Adrenal gland (tissue), 19 donors: ENCODE measurements at places on chromosomes 3 and 15. TPM values are rescaled to one million over a fixed set of nuclear protein-coding genes. Genes with fewer than 3 reads are reported as not detected.

- no peak overlapping the region for H3K27ac ChIP-seq
- peaks cover 14% of the 10 kb centered on the region for H3K4me1 ChIP-seq
- no peak overlapping the region for H3K4me3 ChIP-seq
- H3K27me3 ChIP-seq, result no peaks in the 10 kb centered on the region
- DNase-seq, result no peak
Measured at GRCh38 chr3:104291437-104291851, 1075.3 kb upstream of the ALCAM start.

DNA sequence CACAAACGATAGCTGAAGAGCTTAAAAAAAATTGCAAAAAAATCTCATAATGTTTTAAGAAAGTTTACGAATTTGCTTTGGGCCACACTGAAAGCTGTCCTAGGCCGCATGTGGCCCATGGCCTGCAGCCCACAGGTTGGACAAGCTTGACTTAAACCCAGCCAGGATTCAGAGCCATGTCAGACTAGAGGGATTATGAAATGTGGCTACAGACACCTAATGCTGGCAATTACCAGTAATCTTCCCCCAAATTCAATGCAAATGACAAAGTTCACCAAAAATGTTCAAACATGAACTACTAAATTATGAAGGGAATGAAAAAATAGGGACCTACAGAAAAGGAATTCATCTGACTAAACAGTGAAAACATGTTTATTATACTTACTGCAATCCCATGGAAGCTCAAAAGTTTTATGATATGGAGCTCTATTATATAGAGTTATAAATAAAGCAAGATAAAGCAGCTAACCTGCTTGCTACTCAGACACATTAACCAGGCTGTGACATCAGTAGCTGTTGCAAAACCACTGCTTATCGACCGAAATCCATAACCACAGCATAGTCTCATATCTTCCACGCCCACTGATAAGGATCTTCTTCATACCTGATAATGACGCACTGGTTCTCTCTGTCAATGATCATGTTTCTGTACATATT lies 49.2 kb downstream of the LDHAL6B start:
- no peaks in the 10 kb centered on the region for H3K36me3 ChIP-seq
- no peak overlapping the region for H3K27ac ChIP-seq
- H3K4me3 ChIP-seq, result no peak overlapping the region
- DNase-seq, result no peak
- no peaks in the 10 kb centered on the region for H3K27me3 ChIP-seq

The IL17RB gene
- 7.0 TPM for polyA plus RNA-seq

DNA sequence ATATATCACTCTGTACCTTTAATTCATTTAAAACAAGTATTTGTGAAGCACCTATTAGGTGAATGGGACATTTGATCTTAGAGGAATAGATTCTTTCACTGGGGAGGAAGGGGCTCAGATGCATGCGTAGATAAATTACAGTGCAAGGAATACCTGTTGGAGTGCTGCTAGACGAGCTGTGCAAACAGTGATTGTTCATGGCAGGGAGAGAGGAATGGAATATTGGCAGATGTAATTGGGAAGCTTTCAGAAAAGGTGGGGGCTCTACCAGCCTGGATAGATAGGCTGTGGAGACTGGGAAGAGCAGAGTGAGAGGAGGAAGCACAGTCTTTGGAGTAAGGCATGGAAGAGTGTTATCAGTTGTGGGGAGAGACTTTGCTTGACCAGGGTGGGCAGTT lies 116.8 kb downstream of the AKAP13 start:
- H3K27me3 ChIP-seq, result no peaks in the 10 kb centered on the region
- H3K4me1 ChIP-seq, result no peaks in the 10 kb centered on the region
- H3K36me3 ChIP-seq, result no peaks in the 10 kb centered on the region
- no peak overlapping the region for H3K4me3 ChIP-seq
- no peak for DNase-seq

DNA sequence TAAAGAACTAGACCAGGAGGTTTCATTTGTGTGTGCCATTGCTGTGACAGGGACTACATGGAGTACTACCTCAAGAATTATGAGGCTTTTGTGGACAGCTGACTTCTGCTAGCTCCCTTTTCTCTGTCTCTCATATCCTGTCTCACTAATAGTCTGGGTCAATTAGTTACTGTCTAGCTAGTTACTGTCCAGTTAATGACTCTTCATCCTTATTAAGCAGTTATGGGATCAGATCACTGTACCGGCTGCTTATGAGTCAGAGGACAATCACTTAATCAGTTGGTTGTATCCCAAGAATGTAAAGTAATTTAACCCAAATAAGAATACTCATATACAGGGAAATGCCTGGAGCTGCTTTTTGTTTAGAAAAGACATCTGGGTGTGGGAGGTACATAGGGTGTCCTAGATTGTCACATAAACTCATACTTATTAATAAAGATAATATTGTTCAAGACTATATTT lies 158.0 kb downstream of the CDIN1 start:
- H3K4me1 ChIP-seq, result no peaks in the 10 kb centered on the region
- no peaks in the 10 kb centered on the region for H3K36me3 ChIP-seq
- H3K27me3 ChIP-seq, result no peaks in the 10 kb centered on the region
- no peak overlapping the region for H3K27ac ChIP-seq
- H3K4me3 ChIP-seq, result no peak overlapping the region

DNA sequence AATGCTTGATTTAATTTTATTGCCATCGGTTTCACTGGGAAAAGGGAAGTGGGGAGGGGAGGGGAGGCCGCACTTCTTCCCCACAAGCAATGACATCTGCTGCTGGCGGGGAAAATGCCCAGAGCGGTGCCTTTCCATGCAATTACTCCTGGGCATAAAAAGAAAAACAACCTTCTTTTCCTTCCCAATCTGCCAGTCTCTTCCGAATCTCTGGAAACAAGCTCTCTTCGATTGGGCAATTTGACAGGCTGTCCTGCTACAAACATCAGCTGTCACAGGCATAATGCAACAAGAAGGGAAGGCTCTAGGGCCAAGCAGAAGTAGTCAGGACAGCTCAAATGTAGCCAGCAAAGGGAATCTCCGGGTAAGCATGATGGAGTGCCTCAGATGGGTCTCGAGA lies 93.4 kb upstream of the STRIT1 start:
- no peak overlapping the region for H3K4me3 ChIP-seq
- H3K27me3 ChIP-seq, result no peaks in the 10 kb centered on the region
- no peak overlapping the region for H3K27ac ChIP-seq
- no peak for DNase-seq
- H3K4me1 ChIP-seq, result no peaks in the 10 kb centered on the region

DNA sequence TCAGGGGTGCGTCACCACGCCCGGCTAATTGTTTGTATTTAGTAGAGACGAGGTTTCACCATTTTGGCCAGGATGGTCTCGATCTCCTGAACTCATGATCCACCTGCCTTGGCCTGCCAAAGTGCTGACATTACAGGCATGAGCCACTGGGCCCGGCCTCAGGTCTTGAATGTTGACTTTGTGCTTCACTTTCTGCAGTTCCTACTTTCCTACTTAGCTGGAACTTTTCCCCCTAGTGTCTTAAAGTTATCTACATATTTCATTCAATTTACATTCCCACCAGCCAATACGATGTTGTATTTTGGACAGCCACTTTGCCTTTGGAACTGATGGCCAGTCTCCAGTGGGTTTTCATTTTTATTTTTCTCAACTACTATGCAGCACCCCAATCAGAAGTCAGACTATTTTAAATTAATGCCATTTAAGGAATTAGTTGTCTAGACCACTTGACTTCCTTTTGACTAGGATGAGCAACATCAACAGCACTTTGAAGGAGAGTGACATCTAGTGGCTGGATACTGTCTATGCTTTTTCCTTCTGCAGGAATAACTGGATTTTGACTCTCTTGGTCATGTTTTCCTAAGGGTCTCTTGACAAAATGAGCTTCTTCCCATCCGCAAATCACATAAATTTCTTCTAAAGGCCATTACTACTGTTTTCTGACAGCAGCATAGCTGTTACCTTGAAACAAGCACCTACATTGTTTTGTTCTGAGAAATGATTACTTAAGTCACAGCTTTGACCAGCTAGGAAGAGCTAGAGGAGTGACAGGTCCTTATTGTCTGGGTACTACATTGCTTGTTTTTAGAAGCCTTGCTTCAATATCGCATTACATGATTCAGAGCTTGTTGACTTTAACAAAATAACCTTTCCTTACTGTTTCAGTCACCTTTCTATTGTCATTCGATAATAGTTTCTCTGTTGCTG lies 140.2 kb downstream of the ITPR1 start:
- no peak overlapping the region for H3K27ac ChIP-seq
- H3K4me3 ChIP-seq, result no peak overlapping the region
- no peak for DNase-seq
- H3K27me3 ChIP-seq, result no peaks in the 10 kb centered on the region
- H3K4me1 ChIP-seq, result no peaks in the 10 kb centered on the region
- no peaks in the 10 kb centered on the region for H3K36me3 ChIP-seq

DNA sequence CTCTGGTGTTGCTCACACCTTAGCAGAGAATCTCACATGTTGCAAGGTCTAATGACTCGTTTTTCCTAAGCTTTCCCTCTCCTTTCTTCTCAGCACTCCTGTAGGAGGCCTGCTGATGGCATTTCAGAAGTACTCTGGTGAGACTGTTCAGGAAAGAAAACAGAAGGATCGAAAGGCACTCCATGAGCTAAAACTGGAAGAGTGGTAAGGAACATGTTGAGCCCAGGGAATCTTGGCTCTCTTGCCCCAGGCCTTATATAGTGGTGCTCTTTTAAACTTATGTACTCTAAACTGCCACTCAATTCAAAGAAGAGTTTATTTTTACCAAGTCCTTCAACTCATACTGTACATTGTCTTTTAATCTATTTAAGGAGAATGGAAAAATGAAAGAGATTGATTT lies 18.8 kb downstream of the TIMMDC1 start:
- H3K4me1 ChIP-seq, result no peaks in the 10 kb centered on the region
- no peaks in the 10 kb centered on the region for H3K36me3 ChIP-seq
- no peak overlapping the region for H3K4me3 ChIP-seq
- no peaks in the 10 kb centered on the region for H3K27me3 ChIP-seq
- no peak for DNase-seq

DNA sequence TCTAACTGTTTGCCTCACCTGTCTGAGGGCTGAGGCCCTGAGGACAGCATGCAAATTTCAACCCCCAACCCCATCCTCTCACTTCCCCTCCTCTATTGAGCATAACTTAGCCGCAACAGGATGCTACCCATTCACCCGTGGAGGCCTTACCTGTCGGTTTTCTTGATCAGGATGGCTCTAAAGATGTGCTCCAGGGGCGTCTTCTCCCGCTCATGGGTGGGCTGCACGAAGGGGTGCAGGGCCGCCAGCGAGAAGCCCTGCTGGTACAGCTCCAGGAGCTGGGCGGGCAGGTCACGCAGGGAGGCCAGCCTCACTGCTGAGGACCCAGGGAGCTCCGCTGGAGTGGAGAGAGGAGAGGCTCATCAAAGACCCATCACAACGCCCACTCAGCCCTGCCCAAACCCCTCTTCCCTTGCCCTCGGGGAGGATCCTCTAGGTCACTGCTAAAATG lies 79.8 kb downstream of the RFTN1 start:
- H3K36me3 ChIP-seq, result no peaks in the 10 kb centered on the region
- H3K27ac ChIP-seq, result no peak overlapping the region
- DNase-seq, result no peak
- no peak overlapping the region for H3K4me3 ChIP-seq

DNA sequence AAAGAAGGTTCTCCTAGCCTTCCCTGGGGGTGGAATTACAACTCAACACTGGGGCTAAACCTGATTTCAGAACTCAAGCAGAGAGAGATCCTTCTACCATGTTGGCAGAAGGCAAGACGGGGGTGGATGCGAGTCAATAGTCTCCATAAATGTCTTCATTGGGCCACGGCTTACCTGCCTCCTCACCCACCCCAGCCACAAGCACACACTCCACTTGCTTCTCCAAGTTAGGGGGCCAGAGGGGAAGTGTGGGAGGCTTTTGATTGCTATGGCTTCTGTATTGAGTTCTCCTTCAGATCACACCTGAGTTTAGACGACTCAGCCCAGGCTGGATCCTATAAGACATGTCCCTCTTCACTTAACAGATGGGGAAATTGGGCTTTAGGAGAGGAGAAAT lies 178.9 kb downstream of the UACA start:
- H3K36me3 ChIP-seq, result no peaks in the 10 kb centered on the region
- no peak for DNase-seq
- no peaks in the 10 kb centered on the region for H3K27me3 ChIP-seq

- no peaks in the 10 kb centered on the region for H3K36me3 ChIP-seq
- no peaks in the 10 kb centered on the region for H3K27me3 ChIP-seq
- no peak for DNase-seq
- H3K27ac ChIP-seq, result no peak overlapping the region
- no peak overlapping the region for H3K4me3 ChIP-seq
Measured at GRCh38 chr3:150223558-150223957, 184.5 kb upstream of the TSC22D2 start.

- no peak for DNase-seq
- H3K27me3 ChIP-seq, result no peaks in the 10 kb centered on the region
- H3K4me3 ChIP-seq, result no peak overlapping the region
- H3K27ac ChIP-seq, result no peak overlapping the region
Measured at GRCh38 chr3:98645039-98645438, 51.6 kb upstream of the CPOX start.

GRCh38 chr3:113898892-113899291 lies 48.9 kb upstream of the ZDHHC23 start:
- H3K4me1 ChIP-seq, result peaks cover 12% of the 10 kb centered on the region
- H3K4me3 ChIP-seq, result no peak overlapping the region

GRCh38 chr15:65836665-65837064 lies 32.6 kb upstream of the RAB11A start:
- H3K4me1 ChIP-seq, result peaks cover 23% of the 10 kb centered on the region

- H3K27ac ChIP-seq, result no peak overlapping the region
- H3K27me3 ChIP-seq, result no peaks in the 10 kb centered on the region
- H3K4me1 ChIP-seq, result no peaks in the 10 kb centered on the region
- H3K36me3 ChIP-seq, result no peaks in the 10 kb centered on the region
- H3K4me3 ChIP-seq, result no peak overlapping the region
Measured at GRCh38 chr3:123789760-123790159, 94.4 kb downstream of the MYLK start.

- H3K27ac ChIP-seq, result no peak overlapping the region
- no peak overlapping the region for H3K4me3 ChIP-seq
- peaks cover 10% of the 10 kb centered on the region for H3K4me1 ChIP-seq
- no peaks in the 10 kb centered on the region for H3K36me3 ChIP-seq
- H3K27me3 ChIP-seq, result no peaks in the 10 kb centered on the region
Measured at GRCh38 chr3:126497956-126498355, 19.6 kb downstream of the UROC1 start.

DNA sequence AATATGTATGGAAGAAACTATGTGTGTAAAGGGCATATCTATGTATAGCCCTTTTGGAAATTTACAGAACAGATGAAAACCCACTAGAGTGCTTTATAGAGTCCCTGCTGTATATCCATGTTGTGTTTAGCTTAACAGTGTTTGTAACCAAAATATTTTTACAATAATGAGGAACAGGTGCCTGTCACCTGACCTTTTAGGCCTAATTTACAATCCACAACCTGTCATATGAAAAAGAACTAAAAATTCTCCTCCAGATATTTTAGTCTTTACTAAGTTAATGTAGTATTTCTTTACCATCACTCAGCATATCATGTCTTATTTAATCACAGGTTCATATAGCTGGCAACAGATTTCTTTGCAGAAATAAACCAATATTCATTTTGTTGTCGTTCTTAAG lies 16.4 kb upstream of the SATB1 start:
- H3K27me3 ChIP-seq, result peaks cover 34% of the 10 kb centered on the region
- DNase-seq, result no peak
- H3K27ac ChIP-seq, result no peak overlapping the region
- H3K36me3 ChIP-seq, result no peaks in the 10 kb centered on the region
- no peak overlapping the region for H3K4me3 ChIP-seq
